ENCODE measurements at places on chromosomes 1 and 21.

DNA sequence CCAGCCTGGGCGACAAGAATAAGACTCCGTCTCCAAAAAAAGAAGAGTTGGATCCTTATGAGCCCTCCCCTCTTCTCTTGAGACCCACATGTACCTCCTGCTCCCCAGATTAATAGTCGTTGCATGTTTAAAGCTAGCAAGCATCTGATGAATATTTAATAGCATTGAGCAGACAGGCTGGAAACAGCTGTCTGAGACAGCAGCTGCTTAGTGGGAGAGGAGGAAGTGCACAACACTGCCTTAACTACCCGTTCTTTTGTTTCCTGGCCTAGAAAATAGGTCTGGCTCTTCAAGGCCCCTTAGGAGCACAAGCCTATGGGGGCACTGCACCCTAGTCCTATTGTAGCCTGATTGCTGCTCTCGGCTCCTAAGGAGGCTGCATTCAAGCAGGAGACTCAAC is 17.3 kb upstream of the TMEM39B start:
- DNase-seq, result no peak

- DNase-seq, result peak; percentile 58
These were observed at the start of gene NADK for GRCh38 chr1:1777950-1778662. Gene NADK, minus strand, starts transcription at chr1:1778470. Its CDS starts 13,064 bp downstream, at chr1:1765406.

DNA sequence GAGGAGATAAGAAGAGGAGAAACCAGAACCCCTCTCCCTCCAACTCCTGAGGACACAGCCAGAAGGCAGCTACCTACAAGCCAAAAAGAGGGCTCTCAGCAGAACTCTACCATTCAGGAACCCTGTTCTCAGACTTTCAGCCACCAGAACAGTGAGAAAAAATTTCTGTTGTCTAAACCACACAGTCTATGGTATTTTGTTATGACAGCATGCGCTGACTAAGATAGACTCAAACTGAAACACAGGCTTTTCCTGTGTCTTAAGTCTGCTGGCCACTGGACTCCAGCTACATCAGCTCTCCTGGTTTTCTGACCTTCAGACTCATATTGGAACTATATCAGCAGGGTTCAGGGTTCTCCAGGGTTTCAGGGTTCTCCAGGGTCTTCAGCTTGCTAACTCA is 126.5 kb upstream of the TNFSF4 start:
- no peak for DNase-seq

DNA sequence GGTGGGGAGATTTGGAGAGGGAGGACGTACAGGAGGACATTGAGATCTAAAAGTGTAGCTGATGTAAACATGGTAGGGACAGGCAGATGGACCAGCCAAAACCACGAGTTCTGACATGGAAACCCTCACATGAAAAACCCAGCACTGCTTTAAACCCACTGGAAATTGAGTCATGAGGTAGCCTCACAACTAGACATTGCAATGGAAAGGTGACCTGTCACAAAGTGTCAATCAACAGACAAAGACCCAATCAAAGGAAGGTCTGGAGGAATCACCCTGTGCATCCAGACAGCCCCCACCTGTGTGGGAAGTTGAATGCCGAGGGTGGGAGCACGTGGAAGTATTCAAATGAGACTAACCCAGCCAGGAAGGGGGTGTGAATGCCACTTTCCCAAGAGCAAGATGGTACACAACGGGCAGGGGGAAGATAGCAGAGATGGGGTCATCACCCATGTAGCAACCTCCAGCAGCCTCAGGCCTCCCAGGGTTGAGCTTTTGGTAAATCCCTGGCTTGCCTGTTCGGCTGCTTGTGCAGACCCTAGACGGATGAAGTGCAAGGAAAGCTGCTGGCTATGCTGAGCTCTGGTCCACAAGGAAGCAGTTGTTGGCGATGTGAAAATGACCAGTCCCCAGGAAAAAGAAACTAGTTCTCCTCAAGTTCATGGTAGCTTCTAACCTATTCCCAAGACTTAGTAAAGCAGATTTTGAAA is 5.6 kb downstream of the FCMR start:
- no peak for DNase-seq

DNA sequence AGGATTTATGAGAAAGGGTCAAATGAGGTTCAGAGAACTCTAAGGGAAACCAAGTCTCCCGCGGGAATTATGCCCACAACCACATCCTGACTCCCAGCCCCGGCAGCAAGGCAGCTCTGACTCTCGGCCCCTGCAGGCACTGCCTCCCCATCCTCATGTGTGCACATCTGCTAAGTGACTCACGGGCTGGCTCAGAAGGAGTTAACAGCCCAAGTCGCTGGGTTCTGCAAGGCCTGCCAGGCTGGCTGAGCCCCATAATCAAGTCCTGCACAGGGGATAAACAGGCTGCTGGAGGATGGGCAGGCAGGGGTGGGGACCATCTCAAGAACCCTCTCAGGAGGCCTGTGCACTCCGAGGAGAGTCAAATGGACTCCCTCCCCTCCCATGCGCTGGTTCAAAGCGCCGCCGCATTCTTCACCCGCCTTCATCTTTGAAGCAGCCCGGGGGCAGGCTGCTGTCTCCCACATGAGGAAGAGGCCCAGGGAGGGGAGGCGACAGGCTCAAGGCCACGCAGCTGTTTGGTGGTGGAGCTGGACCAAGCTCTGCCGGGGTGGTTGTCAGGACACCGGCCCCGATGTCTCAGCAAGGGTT is 344.3 kb downstream of the MATN1 start:
- DNase-seq, result no peak

DNA sequence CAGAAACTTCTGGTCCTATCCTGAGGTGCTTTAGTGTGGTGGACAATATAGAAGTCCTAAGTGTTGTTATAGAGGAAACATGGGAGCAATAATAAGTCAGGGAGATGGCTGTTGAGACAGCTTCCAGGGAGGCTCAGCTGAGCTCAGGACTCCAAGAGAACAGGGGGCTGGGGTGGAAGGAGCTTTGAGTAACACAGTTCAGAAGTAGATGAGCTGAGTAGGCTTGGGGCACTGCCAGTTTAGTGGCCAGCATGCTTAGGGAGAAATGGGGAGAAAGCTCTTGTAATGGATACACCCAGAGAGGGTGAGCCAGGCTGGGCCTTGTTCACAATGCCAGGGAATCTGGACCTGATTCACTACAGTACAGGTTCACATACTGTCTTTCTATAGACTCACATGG is 201.6 kb downstream of the DAB1 start:
- DNase-seq, result no peak

GRCh38 chr1:110208916-110209645 is 1.0 kb upstream of the KCNC4 start:
- no peak for DNase-seq

DNA sequence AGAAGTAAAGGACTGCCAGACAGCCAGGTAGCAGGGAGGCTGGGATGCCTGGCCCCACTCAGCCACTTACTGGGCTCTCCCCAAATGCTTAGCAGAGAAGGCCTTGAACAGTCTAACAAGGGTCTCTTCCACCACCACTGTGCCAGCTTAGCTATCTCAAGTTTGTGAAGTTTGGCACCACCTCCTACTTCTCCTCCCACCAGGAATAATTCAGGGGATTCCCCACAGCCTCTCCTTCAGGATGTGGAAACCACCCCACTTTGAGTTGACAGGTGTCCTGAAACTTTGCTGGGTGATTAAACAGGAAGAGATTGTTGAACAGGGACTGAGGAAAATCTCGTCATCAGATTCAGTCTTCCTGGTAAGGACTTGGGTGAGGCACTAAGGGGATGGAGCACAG is 59.4 kb upstream of the ATP1B1 start:
- DNase-seq, result no peak

DNA sequence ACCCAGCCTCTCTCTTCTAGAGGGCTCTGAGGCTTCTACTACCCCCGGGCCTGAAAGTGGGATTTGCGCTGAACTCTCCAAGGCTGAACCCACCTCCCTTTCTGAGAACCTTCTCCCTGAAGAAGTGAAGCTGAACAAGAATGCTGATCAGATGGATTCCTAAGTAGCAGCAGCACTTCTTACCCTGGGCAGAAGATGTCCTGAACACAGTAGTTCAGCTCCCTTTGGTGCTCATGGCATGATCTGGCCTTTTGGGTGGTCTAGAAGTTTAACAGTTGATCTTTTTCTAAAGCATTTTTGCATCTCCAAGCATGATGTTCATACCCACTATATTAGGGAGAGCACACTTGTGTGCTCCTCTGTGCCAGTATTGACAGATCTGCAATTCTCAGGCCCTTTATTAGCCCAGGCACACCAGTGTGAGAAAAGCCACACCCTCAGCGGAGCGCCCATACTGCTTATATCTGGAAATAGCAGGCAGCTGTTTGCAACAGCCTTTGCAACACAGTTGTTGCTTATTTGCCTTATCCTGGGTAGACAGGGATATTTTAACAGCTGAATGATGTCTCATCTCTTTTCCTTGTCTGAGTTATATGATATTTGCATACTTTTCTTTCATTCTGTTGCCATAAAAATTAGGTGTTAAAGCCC is 34.2 kb downstream of the CNN3 start:
- DNase-seq, result no peak

DNA sequence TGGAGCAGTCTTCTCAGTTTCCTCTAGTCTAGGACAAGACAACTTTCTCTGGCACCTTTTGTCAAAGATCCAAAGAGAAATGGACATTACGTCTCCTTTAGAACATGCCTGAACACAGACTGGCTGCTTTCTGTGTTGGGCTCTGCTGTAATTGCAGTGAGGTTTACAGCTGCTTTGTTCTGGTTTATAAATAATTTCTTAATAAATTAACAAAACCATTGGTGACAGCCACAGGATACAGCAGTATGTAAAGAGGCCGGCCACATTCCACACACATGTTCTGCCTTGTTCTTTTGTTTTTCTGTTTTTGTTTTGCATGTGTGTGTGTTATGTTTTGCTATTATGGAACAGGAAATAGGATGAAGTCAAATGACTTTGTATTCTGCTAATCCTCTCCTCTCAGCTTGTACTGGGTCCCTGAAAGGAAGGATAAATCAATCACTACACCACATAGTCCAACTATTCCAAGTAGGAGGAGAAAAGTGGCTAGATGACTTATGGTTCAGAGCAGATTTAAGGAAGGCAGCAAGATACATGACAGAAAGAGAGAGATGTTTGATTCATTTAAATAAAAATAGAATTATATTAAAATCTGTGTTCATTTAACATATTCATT is 161.5 kb upstream of the ESRRG start:
- DNase-seq, result no peak

- DNase-seq, result no peak
These were observed 177.3 kb downstream of the CAMTA1 start for GRCh38 chr1:6962478-6962995.

DNA sequence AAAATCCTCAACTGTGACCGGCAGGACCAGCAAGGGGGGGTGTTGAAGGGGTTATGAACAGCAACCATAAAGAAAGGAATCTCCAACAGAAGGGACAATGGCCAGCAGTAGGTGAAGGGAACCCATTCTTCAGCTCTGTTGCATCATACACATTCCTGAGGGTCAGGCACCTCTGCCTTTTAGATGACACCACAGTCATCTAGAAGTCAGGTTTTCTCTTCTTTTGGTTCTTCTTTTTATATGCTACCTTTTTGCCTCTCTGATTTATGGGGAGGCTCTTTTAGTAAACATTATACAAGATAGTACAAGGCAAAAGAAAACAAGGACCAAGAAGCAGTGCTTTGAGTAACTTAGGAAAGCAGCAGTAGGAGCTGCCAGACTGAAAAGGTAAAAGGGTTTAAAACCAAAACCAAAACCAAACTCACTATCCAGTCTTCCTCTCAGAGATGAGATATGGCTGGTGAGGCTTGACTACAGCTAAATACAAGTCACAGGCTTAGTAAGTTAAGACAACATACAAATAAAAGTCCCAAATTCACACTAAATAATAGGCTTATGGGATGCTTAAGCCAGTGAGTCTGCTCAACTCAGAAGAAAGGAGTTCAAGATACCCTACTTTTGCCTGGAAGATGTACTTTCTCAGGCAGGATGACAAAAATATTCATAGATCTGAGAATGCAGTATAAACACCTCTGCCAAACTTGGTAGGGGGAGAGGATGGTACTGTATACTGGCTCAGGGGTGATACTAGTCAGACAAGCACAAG is 4.1 kb downstream of the TEX38 start:
- no peak for DNase-seq

DNA sequence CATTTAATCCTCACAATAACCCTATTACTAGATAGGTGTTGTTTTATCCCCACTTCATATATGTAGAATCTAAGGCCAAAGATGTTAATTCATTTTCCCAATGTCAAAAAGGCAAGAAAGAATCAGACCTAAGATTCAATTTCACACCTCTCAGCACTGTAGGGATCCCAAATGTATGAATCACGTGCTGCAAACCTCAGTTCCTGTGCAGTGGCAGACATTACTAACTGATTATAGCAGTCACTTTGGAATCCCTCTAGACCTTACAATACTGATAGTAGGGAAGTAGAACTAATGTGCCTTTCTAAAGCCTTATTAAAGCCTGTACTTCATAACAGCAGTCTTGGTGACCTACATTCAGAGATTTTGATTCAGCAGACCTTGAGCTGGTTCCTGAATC is 2.3 kb downstream of the C1orf87 start:
- DNase-seq, result no peak

DNA sequence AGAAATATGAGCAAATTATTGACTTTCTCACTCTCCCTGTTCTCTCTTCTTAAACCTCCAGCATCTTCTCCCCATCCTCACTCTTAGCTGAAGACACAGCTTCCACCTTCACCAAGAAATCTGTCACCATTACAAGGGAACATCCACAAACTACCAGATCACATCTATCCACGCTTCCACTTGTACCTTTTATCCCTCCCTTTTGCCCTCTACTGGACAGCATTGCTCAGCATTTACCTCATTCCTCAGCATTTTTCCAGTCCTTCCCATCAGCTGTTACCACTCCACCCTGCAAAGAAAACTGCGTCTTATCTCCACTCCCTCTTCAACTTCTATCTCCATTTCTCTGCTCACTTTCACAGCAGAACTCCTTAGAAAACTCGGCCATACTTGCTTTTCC is 42.6 kb downstream of the KCNJ6 start:
- DNase-seq, result no peak

DNA sequence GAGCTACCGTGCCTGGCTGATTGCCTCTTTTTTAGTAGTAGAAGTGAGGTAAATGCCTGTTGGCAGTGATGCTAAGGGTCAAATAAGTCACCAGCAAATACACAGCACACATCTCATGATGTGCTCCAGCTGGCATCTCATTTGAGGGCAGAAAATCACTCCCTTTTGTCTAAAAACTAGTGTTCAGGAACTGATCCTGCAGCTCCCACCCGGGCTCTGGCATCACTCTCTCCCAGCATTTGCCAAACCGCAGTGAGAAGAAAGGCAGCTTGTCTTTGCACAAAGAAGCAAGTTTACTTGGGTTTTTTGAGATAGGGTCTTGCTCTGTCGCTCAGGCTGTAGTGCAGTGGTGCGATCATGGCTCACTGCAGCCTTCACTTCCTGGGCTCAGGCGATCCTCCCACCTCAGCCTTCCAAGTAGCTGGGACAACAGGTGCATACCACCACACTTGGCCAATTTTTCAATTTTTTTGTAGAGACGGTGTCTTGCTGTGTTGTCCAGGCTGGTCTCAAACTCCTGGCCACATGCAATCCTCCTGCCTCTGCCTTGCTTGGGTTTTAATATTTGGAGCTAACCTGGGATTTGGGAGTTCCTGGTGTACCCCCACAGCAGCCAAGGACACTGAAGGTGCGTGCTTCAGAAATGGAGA is 4.1 kb downstream of the RBP7 start:
- DNase-seq, result peak; percentile 43

All from spinal cord (tissue), 10 donors.